ENCODE measurements at places on chromosomes 2 and 18. TPM values are rescaled to one million over a fixed set of nuclear protein-coding genes. Genes with fewer than 3 reads are reported as not detected.

DNA sequence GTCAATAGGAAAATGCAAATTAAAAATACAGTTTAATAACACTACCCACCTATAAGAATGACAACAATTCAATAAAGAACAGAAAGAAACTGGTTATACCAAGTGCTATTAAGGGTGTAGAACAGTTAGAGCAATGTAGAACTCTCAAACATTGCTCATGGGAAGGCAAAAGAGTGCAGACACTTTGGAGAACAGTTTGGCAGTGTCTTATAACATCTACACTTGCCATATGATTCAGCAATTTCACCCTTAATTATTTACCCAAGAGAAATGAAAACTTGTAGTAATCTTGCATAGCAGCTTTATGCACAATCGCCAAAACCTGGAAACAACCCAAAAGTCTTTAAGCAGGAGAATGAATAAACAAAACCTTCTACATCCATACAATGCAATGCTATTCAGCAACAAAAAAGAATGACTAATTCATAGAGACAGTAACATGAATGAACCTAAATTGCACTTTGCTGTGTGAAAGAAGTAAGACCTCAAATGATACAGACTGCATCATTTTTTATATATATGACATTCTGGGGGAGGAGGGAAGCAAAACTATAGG lies 455.2 kb downstream of the THSD7B start:
- no peak for DNase-seq

DNA sequence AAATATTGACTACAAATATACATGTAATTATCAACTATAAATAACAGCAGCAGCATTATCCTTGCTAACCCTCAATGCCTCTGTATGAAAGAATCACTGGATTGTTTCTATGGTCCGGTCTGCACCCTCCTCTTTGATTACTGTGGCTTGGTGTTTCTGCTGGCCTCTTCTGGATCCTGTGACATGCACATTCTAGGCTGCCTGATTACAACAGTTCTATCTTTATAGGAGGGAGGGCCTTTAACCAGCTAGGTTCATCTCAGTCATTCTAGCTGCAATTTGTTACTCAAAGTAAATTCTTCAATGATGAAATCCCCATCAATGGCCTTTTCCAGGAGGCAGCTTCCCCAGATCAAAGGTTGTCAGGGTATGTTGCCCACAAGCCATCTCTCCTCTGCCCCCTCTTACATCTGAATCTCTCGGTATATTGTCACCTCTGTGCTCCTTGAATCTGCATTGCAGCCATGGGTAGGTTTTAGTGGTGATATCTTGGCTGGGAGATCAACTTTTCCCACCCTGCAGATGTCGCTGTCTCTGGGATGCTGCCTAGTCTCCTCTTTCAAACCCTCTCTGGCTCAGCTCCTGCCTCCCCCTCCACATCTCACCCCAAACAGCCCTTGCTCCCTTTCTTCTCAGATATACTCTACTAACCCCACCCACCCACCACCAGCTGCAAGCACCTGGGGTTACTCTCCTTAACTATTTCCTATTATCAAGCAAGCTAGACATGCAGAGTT lies 106.2 kb upstream of the BZW1 start:
- no peak for DNase-seq

DNA sequence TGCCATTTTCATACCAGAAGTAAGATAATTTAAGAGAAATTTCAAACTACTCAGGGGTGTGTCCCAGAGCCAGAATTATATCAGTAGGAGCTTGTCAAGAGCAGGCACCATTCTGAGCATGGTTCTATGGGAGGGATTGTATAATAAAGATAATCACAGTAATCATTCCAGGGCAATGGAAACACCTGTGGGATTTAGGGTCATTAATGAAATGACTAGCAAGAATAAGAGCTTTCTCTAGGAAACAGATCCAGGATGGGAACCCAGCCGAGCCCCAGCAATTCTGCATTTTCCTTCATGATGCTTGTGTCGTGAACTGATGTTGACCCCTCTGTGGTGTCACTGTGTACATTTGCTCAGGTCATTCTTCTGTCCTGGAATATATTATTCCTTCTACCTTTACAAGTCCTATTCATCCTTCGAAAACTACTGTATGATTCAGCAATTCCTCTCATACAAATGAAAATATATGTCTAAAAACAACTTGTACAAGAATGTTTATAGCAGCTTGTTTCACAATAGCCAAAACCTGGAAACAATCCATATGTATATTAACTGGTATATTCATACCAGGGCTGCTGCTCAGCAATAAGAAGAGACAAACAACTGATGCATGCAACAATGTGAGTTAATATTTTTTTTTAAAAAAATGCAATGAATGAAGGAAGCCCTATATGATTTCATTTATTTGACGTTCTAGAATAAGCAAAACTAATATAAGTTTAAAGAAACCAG lies 687.8 kb upstream of the KLHL29 start:
- no peak for DNase-seq

DNA sequence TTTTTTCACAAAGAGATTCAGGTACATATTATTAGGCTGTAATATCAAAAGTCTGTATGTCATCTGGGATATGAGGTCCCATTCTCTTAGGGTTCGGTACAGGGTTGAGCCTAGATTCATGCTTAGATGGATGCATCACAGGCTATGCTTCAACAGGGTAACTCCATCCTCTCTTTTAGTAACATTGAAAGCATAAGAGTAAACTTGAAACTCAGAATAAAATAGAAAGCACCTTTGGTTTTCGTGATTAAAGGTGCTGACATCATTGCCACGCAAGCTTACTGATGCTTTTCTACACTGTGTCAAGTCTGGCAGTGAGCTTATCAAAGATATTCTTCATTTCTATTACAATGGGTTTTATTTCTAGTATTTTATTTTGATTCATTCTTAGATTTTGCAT lies 419.1 kb upstream of the DSEL start:
- DNase-seq: no peak

GRCh38 chr2:64338910-64339500 lies 115.0 kb upstream of the LGALSL start:
- peak; percentile 7 for DNase-seq

DNA sequence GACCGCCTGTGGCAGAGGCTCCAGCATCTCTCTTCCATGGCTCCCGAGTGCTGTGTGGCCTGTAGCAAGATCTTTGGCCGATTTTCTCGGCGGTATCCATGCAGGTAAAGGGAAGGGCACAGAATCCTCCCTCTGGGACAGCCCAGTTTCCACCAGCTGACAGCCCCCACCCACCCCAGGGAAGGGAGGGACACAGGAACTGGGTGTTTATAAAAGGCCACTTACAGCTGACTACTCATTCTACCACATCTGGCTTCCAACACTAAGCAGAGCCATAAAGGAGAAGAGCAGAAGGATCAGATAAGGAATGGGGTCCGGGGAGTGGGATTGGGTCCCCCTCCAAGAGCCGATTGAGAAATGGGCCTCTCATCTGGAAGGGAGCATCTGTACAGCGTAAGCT lies 20.2 kb downstream of the RUFY4 start:
- no peak for DNase-seq

- DNase-seq: no peak
Measured at GRCh38 chr2:238963161-238963970, 115.5 kb downstream of the TWIST2 start.

- no peak for DNase-seq
Measured at GRCh38 chr18:3097082-3097481, 84.1 kb upstream of the LPIN2 start.

DNA sequence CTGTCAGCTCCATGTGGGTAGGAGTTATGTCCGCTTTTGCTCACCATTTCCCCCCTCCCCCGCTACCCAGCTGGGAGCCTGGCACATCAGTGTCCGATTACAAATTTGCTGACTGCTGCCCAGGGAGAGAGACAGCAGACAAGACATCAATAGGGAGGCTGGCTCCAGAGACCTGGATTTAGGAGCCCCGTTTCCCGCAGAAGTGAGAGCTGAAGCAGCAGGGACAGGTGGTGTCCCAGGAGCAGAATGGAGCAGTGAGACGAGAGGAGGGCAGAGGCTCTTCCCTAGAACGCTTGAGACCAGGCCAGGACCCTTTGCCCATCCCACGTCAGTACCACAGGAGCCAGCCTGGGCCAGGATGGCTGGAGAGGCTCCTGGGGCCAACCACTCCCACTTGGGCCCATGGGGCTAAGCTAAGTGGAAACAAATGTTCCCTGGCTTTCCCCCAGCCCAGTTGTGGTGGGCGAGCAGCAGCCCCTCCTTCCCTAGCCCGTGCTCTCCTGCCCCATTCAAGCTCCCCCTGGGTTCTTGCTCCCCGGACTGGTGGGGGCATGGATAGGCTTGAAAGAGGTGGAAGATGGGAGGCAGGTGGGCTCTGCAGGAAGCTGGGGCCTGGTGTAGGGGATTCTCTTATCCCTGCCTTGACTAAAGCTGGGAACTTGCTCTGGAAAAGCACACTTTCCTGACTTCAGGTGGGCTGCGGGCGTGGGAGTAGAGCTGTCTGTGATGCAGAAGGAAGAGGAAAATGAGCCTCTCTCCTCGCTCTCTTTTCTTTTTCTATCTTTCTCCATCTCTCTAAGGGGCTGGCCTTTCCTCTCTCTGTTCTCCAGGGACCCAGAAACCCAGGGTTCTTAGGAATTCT lies 4.1 kb upstream of the WNT6 start:
- DNase-seq: no peak

GRCh38 chr2:75844651-75845050 lies 133.9 kb upstream of the GCFC2 start:
- DNase-seq: no peak

GRCh38 chr18:25289001-25289631 lies 62.9 kb downstream of the ZNF521 start:
- DNase-seq: no peak

GRCh38 chr2:218320704-218321336 lies 28.5 kb upstream of the TMBIM1 start:
- DNase-seq: no peak

DNA sequence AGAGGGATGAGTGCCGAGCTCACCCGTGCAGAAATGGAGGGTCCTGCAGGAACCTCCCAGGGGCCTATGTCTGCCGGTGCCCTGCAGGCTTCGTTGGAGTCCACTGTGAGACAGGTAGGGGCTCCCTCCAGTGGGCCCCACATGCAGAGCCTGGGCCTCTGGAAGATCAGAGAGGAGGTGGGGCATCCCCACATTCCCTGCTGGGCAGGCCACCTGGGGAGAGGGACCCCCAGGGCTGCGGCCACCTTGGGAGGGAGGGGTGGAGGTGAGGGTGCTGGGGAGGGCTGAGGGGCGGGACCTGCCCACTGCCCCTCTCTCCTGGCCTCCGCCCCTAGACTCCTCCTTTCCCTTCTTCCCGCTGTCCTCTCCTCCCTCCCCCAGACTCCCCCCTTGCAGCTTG lies 38.5 kb downstream of the MTERF4 start:
- no peak for DNase-seq

Gene LIMS2
- total RNA-seq: 5.9 TPM

Gene PID1
- not detected for total RNA-seq

Gene ZBTB7C
- not detected for total RNA-seq

Gene GPR155
- 4.5 TPM for total RNA-seq

Gene CLEC4F
- not detected for total RNA-seq
